Memory B cell (primary cell): ENCODE measurements at places on chromosomes 7 and 10.

GRCh38 chr7:121113288-121113687, 124.8 kb downstream of the CPED1 start:
- no peak for DNase-seq

DNA sequence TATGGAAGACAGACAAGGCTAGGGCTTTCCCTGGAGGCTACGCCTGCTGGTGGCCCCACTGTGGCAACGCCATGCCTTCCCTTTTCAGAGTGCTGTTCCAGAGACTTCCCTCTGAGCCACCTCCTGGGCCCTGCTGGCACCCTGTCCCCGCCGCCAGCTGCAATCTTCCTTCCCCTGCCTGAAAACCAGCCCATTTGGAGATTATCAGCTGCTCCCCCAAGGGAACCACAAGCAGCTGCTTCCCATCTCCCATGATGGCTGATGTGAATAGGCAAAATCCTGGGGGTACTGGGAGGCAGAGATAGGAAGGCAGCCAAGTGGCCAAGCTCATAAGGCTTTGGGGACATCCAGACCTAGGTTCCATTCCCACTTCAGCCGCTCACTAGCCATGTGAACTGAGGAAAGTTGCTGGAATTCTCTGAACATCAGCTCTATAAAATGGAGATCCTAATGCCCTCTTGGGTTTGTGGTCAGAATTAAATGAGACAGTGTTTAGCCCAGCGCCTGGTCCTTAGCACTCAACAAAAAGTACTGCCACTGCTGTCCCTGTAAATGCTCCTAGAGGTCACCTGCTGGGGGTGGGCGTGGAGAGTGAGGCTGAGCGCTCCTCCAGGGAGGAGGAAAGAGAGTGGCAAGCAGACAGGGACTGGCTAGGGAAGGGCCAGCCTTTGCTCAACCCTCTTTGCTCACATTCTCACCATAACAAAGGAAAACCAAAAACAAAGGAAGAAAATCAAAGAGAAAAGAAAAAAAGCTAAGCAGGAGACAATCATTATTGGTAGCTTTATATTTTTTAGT, 5.9 kb downstream of the TSPAN33 start:
- DNase-seq, result no peak

- no peak for DNase-seq
These were observed 51.0 kb downstream of the PRLHR start for GRCh38 chr10:118544401-118544948.

DNA sequence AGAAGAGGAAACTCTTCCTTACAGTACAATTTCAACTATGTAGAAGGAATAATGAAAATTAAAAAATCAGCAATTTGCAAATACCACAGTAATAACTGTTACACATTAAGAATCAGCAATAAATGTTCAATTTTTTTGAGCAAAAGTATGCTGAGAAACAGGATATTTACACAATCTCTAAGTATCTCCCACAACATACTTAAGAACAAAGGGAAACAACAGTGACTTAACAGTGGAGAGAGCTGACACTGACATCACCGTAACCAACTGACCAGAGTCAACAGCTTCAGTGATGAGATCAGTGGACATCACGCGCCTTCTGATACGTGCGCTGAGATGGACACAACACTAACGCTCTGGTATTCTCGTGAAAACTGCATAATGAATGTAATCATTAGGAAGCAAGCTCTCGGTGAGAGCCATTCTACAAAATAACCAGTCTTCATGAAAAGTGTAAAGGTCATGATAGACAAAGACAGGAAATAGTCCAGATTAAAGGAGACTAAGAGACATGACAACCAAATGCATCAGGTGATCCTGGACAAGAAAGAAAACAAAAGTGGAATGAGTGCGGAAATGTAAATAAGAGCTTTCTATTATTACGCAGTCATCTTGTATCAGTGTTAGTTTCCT, 82.6 kb downstream of the PIP4K2A start:
- no peak for DNase-seq

- DNase-seq, result no peak
These were observed 4.6 kb upstream of the CYP2C19 start for GRCh38 chr10:94757916-94758315.

- no peak for DNase-seq
These were observed 176.2 kb upstream of the ITGB1 start for GRCh38 chr10:33134011-33134751.

GRCh38 chr10:69629519-69629896, 539 bp upstream of the FAM241B start:
- DNase-seq, result no peak

DNA sequence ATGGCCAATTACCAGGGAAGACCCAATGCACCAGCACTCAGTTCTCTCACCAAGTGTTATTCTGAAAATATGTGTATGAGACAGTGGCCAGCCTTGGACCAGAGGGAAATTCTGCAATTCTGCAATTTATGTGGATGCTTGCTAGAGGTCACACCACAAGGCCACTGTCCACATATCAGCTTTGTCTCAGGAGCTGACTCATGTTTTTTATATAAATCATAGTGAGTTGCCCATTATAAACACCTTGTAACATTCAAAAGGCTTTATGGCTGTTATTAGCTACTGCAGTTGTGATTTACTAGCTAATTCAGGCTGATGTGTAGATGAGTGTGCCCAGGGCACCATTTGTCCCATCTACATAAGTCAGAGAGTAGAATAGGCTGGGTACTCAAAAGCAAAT, 649.0 kb downstream of the LRMDA start:
- DNase-seq, result no peak

GRCh38 chr10:58755340-58755610, 242.6 kb downstream of the BICC1 start:
- no peak for DNase-seq

DNA sequence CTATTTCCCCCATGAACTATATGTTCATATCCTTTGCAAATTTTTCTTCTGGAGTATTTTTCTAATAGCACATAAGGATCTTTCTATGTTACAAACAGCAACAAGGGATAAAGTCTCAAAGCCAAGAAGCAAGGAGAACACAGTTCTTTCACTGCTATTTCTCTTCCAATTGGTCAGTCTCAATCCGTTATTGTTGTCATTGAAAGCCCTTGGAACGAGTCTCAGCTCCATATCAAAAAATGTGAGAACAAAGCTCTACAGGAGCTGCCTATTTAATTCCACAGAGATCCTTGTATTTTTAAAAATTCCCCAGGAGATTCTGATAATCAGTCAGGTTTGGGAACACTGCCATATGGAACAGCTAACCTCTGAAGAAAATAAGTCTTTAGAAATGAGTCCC, 15.7 kb downstream of the SLC35B4 start:
- DNase-seq, result no peak

DNA sequence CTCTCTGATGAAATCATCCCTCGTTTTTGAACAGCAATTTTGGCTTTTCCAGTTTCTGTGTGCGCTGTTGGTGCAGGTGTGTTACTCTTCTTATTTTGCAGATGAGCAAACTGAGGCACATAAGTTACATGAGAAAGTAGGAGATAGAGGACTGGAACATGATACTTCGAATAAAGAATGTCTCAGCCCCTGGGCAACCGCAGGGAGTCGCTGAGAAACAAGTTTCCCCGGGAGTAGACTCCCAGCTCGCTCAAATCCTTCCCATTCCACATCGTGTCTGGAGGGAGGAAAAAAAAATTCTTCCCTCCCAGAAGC, 18.0 kb downstream of the MXI1 start:
- DNase-seq, result no peak

- DNase-seq, result no peak
These were observed 21.4 kb upstream of the CPVL start for GRCh38 chr7:29167721-29168120.

GRCh38 chr7:98387544-98388226, 13.2 kb downstream of the BAIAP2L1 start:
- no peak for DNase-seq

GRCh38 chr7:80521809-80522208, 9.9 kb upstream of the GNAT3 start:
- DNase-seq, result no peak

DNA sequence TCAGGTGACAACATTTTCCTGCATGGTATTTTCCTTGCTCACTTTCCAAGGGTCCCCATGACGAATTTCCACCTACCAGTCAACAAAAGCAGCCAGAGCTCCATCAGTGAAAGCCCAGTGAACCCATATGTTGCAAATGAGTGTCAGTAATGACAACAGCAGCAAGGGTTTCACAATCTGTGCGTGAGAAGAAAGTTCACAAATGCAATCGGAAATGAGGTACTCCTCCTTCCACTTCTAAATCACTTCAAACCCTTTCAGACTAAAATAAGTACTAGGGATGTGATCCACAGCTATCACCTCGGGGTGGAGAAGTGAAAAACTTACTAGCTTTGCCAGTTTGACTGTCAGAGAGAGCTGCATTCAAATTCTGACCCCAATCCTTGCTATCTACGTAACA, 55.6 kb upstream of the BET1 start:
- no peak for DNase-seq

GRCh38 chr10:86506062-86506461, 15.5 kb downstream of the WAPL start:
- DNase-seq, result no peak

GRCh38 chr7:75595766-75596165, 103.6 kb downstream of the SPDYE5 start:
- no peak for DNase-seq

DNA sequence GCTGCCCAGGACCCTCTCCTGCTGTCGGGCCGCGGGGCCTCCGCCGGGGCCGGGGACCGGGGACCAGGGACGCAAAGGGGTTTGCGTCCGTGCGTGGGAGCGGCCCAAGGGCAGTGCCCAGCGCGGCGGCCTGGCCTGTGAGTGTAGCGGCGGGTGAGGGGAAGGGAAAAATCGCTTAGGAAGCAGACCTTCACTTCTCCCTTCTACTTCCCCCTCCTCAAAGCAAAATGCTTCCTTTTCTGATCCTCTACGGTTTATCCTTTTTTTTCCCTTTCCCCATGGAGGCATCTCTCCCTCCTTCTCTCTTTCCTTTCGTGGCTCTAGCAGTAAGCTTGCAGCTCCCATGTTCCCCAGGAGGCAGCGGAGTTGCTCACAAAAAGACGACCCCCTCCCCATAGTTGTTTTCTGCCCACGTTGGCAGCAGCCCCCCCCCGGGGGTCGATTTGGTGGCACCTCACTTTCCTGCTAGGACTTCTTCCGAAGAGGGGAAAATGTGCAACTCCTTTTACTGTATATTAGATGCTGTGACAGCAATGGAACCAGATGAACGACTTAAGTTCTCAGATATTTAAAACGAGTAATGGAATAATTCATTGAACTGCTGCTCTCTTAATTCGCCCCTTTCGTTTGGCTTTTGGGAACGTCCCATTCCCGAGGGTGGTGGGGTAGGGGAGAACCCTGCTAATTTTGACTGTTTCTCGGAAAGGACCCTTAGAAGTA, 724 bp downstream of the CAPZA2 start:
- DNase-seq, result no peak

DNA sequence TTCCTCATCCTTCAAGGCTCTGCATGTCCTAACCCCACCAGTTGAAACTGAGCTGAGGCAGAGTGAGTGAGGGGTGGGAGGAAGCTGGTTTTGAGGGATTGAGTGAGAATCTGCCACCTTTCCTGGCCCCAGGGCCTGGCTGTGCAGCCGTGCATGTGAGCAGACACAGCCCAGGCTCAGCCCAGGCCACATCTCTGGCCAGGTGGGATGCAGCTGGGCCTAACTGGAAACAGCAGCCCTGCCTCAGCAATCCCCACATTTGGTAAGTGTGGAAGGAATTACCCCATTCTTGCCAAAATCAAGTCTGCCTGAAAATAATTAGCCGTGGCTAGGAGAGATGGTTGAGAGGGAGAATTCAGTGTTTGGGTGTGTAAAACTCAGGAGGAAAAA, 116.6 kb downstream of the NEURL1 start:
- DNase-seq, result no peak

DNA sequence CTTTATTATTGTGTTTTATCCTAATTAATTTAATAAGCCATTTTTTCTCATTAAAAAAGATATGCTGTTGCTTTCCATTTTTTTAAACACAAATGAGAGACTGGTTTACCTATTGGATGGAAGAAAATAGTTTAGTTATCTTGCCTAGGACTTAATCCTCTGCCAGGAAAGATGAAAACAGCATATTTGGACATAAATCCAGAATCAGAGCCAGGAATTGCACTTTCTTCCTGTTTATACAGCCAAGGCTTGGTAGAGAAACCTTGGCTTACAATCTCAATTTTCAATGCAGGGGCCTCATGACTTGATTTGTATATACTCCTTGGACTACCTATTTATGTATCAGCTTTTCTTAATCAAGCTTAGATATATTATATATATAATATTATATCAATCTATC, 618.8 kb upstream of the SEMA3D start:
- no peak for DNase-seq

DNA sequence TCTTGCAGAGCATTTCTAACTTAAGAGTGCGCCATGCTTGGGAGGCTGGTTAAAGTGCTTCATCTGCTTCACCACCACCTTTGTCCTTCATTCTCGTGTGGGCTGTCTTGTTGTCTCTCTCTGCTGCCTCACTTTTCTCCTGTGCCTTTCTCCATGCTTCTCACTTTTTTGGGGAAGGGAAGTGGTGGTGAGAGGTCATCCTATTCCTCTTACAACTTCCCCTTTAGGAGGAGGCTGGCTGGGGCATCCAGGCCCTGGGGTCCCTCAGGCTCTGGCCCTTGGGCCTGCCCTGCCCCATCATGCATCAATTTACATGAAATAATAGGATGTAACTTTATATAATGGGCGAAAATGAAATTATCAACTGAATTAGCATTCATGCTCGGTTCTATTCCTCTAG, 39.9 kb upstream of the PIP4K2A start:
- DNase-seq, result no peak

GRCh38 chr7:73952266-73952665, 75.7 kb upstream of the ELN start:
- DNase-seq, result no peak

GRCh38 chr7:95686109-95686508, 86.2 kb upstream of the DYNC1I1 start:
- peak; percentile 39 for DNase-seq

GRCh38 chr10:103786020-103786419, 69.4 kb downstream of the SH3PXD2A start:
- DNase-seq, result no peak

DNA sequence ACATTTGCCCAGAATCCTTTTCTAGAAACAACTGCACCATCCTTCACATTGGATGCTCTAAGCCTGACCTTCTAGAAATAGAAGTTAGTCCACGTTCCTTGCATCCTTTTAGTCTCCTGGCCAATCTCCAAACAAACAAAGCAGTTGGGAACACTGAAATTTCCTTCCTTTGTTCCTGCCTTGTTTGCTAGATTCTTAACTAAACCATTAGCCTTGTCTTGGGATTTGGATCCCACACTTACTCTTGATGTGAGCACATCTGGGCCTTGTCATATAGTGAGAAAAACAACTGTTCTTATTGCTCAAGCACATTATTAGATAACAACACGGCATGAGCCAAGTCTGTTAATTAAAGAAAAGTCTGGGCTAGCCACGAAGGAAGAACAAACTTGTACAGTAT, 319.3 kb upstream of the GHITM start:
- DNase-seq, result no peak
